ENCODE measurements at places on chromosomes 6 and 20.

GRCh38 chr6:43493833-43494232 is 16.3 kb downstream of the LRRC73 start:
- DNase-seq = no peak

- no peak for DNase-seq
These were observed 40.2 kb upstream of the ZNFX1 start for GRCh38 chr20:49318091-49318429.

- no peak for DNase-seq
These were observed 813.0 kb downstream of the TENT5A start for GRCh38 chr6:80939480-80939879.

GRCh38 chr6:69668916-69669315 is 127.9 kb downstream of the LMBRD1 start:
- no peak for DNase-seq

- peak; percentile 8 for DNase-seq
These were observed 4.5 kb downstream of the CCDC170 start for GRCh38 chr6:151498327-151498726.

DNA sequence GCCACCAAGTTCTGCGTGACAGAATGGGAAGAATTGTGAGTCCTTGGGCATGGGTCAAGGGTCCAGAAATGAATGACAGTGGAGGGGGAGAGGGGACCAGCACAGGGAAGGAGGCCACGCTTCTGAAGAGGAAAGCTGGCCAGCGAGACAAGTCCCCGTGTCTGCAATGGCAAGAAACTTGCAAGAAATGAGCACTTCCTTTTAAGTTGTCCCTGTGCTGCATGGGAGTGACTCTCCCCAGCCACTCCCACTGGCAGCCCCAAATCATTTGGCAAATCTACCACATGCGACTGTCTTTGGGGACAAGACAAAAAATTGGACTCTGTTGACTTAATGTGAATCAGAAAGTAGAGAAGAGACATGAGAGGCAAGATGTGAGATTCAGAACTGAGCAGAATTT is 242.2 kb upstream of the RREB1 start:
- no peak for DNase-seq

- DNase-seq = peak; percentile 23
These were observed 55.4 kb downstream of the RIPOR3 start for GRCh38 chr20:50635676-50636600.

GRCh38 chr20:7691647-7692269 is 248.5 kb downstream of the HAO1 start:
- DNase-seq = no peak

DNA sequence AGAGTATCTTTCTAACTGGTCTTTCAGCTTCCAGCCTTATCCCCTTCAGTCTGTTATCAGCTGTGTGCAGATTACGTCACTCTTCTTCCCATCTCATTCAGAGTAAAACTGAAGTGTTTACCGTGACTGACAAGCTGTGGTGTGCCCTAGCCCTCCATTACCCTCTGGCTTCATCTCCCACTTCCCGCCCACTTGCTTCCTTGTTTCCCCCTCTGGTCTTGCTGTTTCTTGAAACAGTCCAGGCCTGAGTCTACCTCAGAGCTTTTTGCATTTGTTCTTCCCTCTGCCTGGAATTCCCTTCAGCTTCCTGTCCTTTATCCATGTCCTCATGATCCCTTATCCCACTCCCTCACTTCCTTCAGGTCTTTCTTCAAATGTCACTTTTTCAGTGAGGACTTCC is 66.9 kb downstream of the CARMIL1 start:
- DNase-seq = no peak

DNA sequence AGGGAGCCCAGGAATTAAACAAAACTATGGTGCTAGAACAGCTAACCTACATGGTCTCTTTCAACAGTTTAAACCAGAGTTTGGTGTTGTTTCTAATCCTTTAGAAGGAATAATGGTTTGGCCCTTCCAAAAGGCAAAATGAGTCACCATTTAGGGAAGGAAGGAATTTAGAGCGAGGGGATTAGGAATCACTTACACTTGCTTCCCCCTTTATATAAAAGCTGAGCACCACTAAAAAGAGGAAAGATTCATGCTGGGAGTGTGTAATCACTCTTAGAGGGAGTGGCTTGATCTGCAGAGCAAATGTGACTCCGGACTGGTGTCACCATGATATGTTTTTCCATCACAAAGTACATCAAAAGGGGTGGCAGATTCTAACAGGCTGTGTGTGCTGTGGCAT is 63.6 kb downstream of the F13A1 start:
- no peak for DNase-seq

DNA sequence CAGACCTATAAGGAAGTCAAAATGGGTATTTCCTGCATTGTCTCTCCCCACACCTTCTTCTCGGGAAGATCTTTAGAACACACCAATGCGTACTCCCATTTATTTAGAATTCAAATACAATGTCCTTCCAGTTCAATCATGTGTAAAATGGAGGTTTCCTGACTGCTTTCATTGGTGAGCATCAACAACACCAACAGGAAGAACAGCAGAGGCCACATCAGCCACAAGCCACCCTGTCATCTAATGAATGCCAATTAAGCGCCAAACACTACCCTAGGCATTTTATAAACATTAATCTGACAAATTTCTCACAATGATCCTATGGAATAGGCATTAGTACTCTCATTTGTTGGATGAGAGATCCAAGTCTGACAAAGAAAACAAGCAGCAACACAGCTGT is 68.4 kb upstream of the SMLR1 start:
- DNase-seq = peak; percentile 16

DNA sequence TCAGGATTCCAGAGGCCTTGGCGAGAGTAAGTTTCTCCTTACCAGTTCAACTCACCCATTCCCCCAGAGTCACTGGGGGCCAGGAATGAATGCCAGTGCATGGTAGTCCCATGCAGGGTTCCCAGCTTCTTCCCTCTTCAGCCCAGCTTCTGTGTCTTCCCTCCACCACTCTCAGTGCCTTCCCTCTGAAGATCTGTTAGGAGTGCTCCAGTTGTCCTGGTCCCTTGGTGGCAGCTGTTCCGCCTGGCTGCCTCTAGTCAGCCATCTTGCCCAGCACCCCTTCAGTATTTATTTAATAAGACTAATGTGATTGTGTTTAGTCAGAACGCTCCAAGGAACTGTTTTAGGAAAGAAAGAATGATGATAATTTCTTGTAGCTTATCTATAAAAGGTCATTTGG is 23.1 kb downstream of the FIG4 start:
- no peak for DNase-seq

DNA sequence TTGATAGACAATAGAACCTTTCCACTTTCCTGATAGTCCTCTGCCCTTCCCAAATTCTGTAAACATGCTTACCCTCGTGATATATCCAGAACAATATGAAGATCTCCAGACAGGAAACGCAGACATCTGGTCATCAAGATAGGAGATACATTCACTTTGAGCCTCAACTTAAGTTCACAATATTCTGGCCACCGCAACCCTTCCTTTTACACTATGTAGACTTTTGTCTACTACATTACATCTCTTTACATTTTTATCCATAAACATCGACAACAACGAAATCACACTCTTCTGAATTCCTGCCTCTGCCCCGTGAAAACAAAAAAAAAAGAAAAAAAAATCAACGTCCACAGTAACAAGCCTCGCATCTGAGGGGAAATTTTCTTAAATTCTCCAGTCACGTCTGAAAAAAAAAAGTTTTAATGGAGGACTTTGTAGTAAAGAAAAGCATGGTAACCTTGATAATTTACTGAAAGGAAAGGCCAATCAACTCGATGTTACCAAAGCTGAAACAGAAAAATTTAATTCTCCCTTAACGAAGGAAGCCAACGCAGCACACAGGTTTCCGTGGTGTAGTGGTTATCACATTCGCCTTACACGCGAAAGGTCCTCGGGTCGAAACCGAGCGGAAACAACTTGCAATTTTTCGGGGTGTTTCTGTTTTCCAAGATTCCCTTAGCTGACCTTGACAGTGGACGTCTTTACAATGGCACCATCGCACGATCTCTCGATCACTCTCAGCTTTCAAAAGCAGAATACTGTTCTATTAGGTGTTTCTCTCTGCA is 21.8 kb downstream of the POM121L2 start:
- DNase-seq = no peak

DNA sequence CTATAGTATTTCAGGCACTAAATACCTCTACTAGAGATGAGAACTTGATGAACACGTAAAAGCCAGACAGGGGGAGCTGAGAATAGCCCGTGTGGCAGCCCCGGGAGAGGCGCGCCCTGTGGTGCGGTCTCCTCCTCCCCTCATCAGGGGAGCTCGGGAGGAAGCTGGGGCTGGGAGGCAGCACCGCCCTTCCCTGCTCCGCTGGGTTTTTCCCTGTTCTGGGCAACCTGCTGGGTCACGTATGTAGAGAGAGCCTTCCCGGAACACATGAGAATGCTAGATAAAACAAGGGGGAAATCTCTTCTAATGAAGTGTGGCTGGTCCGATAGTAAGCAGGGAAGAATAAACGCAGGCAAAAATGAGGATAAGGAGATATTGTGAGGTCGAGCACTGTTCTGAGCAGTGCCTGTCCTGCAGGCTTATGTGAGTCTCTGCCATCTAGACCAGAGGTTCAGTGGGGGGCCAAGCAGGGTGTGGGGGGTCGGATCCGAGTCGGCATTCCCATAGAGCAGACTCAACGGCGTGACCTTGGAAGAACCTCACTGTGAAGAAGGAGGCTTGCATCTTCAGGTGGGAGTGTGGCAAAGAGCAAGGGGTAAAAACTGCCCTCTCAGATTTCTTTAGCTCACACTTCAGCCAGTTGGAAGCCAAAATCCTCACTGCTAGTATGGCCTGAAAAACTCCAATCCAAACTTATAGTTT is 13.4 kb upstream of the RPS6KA2 start:
- DNase-seq = no peak

DNA sequence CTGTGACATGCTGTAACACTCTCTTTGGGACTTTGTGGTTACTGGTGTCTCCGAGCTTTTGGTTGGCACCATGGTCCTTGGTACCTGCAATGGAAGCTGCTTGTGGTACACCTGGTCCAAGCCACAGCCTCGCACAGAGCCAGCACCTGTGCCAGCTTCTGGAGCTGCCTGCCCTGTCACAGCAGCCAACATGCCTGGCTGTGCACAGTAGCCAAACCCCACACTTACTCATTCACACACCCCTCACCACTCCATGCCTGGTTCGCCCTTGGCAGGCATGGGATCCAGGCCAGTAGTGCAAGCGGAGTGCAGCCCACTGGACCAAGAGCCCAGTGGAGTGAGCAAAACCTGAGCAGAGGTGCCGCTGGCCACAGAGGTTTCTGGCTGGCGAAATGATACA is 459.9 kb downstream of the TBC1D32 start:
- no peak for DNase-seq

DNA sequence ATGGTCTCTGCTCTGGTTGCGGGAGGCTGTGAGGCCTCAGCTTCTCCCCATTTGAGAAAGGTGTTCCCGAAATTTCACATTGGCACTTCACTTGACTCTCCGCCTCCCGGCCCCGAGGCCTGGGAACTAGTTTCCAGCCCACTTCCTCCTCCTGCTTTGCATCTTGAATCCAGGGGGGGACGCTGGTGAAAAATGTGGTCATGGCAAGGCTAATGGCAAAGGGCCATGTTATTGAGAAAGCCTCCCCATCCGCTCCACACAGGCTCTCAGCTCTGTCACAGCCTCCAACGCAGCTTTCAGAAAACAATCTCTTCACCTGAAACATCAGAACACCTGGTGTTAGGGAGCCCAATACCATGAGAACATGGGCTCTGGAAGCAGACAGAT is 5.6 kb downstream of the PLAGL2 start:
- DNase-seq = no peak

DNA sequence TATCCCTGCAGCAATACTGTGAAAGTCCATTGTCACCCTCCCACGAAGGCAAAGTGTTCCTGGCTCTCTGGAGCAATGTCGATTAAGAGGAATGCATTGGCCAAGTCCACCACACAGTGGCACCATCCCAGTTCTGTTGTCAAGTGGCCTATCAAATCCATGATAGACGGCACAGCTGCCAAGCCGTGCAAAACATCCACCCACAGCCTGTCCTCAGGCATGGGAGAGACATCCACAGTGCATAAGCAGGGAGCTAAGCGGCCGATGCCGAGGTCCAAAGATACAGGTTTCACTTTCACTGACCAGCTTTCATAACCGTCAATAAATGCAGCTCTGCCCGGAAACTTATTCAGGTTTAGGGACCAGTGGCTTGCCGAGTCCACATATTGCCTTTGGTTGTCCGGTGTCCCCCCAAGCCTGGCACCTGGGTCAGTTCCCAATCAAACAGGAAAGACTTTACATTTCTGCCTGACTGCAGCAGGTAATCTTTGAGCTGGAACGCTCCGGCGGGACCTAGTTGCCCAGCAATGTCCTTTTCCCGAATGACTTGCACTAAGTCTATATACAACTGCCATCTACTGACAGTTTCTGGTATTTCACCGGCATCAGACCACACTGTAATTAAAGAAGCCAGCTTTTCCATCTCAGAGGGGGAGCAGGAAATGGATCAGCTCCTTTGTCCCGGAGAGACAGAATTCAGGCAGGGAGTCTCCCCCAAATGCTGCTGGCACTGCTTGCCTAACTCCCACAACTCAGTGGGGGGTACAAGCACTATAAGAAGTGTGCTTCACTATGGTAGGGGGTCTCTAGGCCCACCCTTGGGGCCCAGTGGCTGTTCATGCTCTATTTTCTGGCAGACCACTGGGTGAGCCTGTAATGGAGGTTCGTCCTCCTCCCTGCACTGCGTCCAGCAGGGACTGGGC is 6.3 kb downstream of the ZKSCAN3 start:
- DNase-seq = peak; percentile 72

GRCh38 chr6:48765352-48765961 is 654.5 kb upstream of the PTCHD4 start:
- DNase-seq = no peak

- DNase-seq = no peak
These were observed 36.0 kb upstream of the TCP11 start for GRCh38 chr6:35177157-35177556.

DNA sequence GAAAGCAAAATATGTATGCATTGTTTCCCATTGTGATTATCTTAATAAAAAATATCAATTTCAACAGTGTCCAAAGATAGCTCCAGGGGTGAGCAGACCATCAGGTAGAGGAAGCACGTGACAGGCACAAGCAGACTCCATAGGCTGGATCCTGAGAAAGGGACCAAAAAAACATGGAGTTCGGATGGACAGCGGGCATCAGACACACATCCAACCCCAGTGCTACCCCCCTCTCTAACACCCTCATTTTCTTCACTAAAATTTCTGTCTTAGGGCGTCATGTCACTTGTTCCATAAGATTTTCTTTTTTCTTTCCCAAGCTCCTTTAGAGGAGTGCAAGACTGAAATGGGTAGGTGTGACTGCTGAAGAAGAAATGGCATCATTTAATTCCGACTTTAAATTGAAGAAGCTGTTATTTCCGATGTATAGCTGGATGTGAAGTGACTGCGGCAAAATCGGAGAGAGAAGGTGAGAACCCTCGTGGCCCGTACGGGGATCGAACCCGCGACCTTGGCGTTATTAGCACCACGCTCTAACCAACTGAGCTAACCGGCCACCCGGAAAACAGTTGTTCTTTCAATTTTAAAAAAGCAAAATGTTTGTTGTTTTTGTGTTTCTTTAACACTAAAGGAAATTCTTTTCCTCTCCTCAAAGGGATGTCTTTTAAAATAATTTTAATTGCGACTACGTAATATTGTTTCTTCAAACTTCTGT is 10.3 kb upstream of the PRSS16 start:
- DNase-seq = no peak

All from CD4-positive, alpha-beta T cell treated with Interleukin-4 for 4 hours (primary cell).